ENCODE measurements at places on chromosomes 11 and 22. TPM values are rescaled to one million over a fixed set of nuclear protein-coding genes. Genes with fewer than 3 reads are reported as not detected.

Gene SOX6
- 0.01 TPM for total RNA-seq

Gene YPEL1
- 0.23 TPM for total RNA-seq

Gene PARVG
- total RNA-seq: not detected

Gene KRTAP5-1
- not detected for total RNA-seq

Gene SLC25A1
- 45.3 TPM for total RNA-seq

Gene TP53AIP1
- total RNA-seq: not detected
